EL (cell line): ENCODE measurements at places on chromosomes 5 and 9.

DNA sequence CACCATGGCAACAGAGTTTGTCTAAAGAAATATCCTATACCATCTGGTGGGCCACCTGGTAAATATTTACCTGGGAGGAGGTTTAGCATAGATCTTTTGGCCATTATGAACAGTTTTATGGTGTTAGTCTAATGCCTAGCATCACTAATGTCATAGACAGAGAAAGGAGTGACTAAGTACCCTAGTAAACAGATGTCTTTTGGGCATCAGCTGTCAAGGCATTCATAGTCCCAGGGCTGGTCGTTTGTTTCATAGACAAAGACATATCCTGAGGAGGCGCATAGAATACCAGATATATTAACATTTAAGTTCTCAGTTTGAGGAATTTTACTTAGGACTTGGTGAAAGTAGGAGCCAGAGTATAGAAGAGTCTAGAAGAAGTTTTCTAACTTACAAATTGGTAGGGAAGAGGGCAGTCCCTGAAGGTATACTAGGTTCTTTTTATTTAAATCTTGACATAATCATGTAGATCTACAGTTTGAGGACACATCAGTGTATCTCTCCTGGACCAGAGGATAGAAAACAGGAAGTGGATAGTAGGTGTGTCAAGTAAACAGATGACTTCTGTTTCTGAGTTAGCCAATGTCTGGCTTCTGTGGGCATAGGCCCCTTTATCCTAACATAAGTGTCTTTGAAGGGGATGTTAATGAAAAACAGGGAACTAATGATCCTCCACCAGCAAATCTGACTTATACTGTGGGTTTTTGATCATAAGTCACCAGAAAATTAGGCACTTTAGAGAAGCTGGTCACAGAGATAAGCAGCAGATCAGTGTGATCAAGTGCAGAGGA, 105.0 kb upstream of the PRSS3 start:
- no peak for DNase-seq

DNA sequence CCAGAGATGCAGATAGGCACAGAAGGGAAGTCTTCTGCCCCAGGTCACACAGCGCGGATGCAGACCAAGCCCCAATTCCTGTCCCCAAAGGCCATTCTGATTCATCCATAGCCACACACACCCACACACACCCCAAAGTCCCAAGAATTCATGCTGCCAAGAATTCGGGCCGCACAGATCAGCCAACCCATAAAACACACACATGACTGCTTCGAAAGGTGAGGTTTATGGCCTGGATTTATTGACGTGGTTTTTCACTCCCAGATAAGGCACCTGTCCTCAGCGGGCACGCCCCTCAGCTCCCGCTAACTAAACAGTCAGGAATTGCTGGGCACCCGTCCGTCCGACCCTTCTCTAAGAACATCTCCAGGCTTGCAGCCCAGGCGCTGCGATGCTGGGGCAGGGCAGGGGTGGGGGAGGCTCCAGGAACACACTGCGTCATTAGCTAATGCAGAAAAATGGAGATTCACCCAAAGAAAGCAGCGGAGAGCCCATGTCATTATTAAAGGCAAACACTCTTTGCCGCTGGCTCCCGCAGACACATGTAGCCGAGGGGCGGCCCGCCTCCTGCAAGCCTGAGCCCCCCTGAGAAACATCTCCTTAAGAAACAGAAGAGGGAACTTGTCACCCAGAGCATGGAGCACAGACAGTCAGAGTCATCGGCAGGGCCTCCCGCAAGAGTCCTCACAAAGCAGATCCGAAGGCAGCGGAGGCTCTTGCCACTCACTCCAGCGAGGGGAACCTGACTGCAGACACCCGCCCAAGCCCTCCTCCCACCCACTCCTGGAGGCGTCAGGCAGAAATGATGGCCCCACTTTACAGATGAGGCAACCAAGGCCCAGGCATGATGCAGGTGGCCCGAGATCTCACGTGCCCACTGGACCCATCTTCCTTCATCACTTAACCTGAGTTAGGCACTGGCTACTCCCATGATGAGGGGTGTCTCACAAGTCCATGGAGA, 19.9 kb downstream of the VAV2 start:
- DNase-seq = no peak

DNA sequence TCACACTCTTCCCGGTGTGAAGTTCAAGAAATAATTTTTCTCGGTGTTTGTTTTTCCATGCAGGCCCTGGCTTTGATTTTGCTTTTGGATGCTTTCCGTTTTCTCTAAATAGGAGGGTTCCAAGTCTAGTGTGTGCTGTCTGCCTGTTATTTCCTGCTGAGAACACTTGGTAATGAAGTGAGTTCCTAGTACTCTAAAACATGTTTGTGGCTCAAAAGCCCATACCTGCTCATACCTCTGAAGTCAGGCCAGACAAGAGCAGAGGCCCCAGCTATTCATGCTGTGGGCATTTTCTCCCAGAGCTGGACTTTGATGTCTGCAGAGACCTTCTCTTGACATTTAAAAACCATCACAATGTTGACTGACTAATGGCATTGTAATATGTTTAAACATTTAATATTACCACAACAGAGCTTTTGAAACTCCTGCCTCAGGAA, 211.2 kb downstream of the GOLPH3 start:
- no peak for DNase-seq

- DNase-seq = peak; percentile 1
Measured at GRCh38 chr5:129973716-129974426, 69.6 kb downstream of the CHSY3 start.

DNA sequence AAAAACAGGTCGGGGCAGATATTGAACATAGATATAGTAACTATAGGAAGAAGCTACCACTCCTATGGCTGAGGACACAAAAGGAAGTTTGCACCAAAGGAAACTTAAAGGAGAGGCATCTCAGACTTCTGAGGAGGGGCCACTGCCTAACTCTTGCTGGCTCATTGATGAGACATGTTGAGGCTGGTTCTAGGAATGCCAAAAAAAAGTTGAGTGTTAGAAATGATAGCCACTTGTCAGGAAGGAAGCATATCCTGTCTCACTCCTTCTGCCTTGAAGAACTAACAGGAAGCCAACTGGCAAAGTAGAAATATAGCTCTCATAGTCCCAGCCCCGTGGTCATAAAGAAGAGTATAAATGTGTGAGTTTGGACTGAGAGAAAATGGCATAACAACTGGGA, 23.3 kb upstream of the STOM start:
- peak; percentile 70 for DNase-seq

DNA sequence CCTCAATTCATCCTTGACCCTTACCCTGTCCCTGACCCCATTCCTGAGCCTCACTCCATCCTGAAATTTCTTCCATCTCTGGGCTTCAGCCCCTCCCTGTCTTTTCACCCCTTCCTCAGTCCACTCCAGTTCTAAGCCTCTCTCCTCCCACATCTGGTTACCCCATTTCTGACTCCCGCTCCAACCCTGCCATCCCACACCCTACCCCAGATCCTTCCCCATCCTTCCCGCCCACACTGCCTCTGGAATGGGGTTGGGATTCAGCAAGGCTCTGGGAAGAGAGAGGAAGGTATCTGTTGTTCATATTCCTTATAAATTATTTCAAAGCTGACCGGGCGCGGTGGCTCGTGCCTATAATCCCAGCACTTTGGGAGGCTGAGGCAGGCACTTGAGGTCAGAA, 29.9 kb upstream of the MVB12B start:
- DNase-seq = no peak

DNA sequence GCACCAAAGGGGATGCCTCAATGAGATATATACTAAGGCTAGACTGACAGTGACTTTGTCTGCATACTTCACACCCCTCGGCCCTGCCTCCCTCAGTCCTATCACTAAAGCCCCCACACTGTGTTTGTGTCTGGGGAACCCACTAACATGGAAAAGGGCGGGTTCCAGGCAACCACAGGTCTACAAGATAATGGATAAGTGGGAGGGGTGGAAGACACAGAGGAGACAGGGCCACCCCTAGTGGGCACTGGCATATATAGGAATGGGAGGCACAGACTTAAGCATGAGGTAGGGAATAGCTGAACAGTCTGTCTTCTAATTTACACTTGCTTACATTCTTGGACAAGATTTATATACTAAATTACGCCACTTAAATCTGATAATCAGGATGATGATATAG, 74.0 kb downstream of the SLIT3 start:
- no peak for DNase-seq

DNA sequence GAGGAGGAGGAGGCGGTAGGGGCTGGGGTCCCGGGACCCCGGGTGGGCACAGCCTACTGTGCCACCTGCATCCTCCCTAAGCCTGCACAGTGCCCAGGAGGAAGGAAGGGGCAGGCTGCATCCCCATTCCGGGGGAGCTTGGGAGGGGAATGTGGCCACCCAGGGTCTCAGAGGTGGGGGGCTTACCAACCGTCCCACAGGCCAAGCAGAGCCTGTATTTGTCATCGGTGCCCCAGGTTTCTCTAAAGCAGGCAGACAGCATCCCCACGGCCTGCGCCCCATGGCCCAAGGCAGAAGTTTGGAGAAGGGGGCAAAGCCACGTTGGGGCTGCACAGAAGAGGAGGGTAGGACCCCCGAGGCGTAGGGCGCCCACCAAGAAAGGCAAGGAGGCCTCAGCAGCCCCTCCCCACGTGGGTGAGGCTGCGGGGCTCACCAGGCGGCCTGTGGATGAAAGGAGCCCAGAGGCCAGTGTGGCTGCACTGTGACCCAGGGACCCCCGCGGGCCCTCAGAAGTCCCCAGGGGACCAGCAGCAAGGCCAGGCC, 507 bp upstream of the GPSM1 start:
- peak; percentile 40 for DNase-seq

- DNase-seq = peak; percentile 92
Measured at GRCh38 chr5:10590226-10590999, 26.5 kb downstream of the ANKRD33B start.

DNA sequence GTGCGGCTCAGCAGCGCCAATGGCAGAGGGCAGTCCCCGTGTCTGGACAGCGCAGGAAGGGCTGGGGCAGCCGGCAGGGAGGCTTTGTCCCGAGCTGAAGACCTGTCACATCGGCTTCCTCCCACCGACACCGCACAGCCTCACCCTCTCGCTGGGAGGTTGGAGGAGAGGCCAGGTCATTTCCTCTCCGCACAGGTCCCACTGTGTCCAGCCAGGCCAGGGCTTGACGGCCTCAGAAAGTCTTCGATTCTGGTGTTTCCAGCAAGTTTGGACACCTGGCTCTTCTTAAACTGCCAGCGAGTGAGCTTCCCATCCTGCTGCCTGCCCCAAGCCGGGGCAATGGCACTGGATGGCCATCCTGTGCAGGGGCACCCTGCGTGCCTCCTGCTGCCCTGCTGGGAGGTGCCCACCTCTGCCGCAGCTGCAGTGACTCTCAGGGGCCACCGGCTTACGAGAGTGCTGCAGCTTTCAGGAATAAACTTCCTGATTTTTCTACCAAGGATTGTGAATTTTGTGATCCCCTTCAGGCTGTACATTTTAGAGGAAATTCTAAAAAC, 33.9 kb downstream of the AHRR start:
- DNase-seq = no peak

DNA sequence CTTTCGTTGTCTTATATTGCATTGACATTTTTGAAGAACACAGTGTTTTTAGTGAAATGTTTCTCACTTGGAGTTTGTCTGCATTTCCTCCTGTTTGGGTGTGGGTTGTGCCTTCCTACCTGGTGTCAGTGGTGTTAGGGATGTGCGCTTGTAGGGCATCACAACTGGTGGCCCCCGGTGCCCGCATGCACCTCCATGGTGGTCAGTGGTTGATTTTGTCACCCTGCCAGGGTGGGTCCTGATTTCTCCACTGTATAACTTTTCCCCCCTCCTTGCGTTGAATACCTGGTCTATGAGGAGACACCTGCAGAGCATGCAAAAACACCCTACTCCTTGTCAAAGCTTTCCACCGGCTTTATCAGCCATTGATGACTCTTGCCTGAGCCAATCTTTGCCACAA, 132.9 kb downstream of the BARX1 start:
- DNase-seq = no peak

DNA sequence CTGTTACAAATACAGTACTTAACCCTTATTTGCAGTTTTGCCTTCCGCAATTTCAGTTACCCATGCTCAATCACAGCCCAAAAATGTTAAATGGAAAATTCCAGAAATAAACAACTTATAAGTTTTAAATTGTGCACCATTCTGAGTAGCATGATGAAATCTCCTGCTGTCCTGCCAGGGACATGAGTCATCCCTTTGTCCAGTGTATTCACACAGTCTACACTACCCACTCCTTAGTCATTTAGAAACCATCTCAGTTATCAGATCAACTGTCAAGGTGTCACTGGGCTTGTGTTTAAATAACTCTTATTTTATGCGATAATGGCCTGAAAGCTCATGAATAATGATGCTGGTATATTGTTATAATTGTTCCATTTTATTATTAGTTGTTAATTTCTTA, 95.8 kb downstream of the PLCXD3 start:
- peak; percentile 94 for DNase-seq

- no peak for DNase-seq
Measured at GRCh38 chr9:105667867-105668266, 5.6 kb downstream of the TAL2 start.

DNA sequence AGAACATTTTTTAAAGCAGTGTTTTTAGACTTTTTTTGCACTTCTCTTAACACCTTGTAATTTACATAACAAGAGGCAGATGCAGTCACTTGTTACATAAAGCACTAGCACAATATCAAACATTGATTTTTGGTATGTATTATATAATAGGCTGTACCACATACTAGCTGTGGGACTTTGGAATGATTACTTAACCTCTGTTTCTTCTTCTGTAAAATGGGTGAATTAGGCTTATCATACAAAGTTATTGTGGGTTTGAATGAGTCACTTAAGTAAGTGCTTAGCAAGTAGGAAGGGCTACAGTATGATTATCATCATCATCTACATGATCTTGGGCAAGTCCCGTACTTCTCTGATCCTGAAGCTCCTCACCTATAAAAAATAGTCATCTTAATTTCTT, 2.1 kb downstream of the FAM81B start:
- no peak for DNase-seq

DNA sequence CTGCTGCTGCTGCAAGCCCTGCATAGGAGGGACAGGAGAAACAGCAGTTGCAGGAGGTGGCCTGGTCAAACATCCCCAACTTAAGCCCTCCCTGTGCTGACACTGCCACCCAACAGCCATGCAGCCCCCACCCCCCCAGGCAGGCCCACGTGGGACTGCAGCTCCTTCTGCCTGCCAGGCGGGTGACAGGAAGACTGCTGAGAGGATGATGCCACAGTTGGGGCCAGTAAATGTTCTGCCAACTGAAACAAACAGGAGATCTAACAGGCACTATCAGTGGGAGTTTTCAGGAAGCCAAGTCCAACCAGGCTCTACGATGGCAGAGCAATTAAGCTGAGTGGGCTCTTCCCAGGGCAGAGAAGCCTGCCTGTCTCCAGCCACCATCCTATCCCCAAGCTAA, 31.1 kb downstream of the DIRAS2 start:
- no peak for DNase-seq

GRCh38 chr9:135086597-135087488, 625 bp upstream of the OLFM1 start:
- DNase-seq = no peak

GRCh38 chr9:88342246-88342645, 46.0 kb upstream of the SPIN1 start:
- DNase-seq = peak; percentile 18

DNA sequence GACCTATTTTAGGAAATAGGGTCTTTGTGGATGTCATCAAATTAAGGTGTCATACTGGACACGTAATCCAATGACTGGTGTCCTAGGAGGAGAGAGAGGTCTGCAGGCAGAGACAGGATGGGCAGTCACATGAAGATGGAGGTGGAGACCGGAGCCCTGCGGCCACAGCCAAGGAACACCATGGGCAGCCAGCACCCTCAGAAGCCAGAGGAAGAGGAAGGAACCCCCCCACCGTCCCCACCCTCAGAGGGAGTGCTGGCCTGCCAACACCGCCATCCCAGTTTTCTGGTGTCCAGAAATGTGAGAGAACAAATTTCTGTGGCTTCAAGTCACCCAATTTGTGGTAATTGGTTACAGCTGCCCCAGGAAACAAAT, 88.3 kb downstream of the NSUN2 start:
- no peak for DNase-seq

- DNase-seq = peak; percentile 60
Measured at GRCh38 chr5:52987711-52988331, 1.3 kb upstream of the ITGA2 start.
